Astrocyte (in vitro differentiated cells and primary cell): ENCODE measurements at places on chromosomes 11 and 22. TPM values are rescaled to one million over a fixed set of nuclear protein-coding genes. Genes with fewer than 3 reads are reported as not detected.

Gene PLET1
- not detected in 2 replicates for total RNA-seq

Gene TRIM49
- 0.24 and 0.32 TPM in 2 replicates for total RNA-seq

GRCh38 chr11:7500251-7500650, 13.5 kb upstream of the PPFIBP2 start:
- no peak for DNase-seq

DNA sequence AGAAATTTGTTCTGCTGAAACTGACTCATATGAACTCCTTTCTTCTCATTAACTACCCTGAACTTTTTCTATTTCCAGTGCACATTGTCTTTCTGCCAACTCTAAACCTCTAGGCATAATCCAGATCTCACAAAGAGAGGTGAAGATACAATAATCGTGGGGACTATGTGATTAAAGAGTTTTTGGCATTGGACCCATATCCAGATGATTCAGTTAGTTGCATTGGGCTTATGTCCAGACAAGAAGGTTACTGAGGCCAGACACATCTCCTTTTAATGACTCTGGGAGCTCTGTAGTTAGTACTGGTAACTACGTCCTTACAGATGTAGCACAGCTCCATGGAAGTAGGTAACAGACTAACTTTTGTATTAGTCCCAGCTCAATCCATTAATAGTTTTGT, 273.0 kb downstream of the CASP12 start:
- peak; percentile 66 for DNase-seq

Gene NAA40
- 21.2 and 23.2 TPM in 2 replicates for total RNA-seq

GRCh38 chr11:130740819-130741218, 175.5 kb downstream of the SNX19 start:
- peak; percentile 41 for DNase-seq

DNA sequence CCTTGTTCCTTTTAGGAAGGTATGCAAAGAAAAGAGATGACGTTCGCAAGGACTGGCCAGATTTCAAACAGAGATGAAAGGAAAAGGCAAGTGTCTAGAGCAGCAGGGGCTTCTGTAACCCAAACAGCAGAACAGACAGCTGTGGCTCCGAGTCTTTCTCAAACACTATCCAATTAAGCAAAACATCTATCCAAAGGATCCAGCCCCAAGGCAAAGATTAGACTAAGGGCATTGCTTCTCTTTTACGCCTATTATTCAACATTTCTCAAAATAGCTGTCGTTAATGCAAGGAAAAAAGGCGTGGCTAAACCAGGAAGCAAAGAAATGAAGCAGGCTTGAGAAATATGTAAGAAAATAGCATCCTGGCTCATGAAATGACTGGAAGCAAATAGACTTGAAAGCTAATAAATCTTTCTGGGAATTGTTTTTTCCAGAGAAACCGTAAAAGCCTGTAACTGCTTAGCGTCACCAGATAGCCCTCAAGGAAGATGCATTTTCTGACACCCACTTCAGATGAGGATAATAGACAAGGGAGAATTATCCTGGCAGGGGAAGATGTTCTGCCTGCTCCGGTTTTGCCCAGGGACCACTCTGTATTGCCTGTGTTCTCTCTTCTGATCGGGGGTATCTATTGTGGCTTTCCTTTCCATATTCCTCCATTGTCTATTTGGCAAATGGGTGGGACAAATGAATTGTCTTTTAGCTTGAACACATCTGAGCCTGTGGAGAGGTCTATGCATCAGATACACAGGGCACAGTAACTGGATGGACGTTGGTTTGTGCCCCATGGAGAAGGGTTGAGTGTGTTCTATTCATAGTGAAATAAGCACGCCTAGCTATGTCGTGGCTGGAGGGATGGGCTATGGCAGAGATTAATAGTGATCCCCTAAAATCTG, 20.2 kb downstream of the C11orf96 start:
- DNase-seq = no peak

GRCh38 chr11:62444835-62445234, 26.0 kb downstream of the SCGB1A1 start:
- DNase-seq = no peak

Gene OR8I2
- not detected in 2 replicates for total RNA-seq

DNA sequence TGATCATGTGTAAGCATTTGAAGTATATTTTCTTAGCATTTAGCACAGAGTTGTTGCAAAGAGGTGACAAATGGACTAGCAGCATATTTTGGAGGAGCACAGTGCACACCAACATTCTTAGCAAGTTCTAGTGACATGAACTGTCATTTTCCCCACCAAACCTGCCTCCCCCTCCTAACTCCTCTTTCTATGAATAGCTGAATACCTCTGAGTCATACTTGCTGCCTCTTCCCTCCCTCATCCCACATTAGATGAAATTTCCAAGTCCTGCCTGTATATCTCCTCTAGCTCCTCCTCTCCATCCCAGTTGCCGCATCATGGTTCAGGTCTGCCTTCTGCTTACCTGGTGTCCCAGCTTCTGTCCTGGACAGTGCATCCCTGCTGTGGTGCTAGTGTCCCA, 7.2 kb downstream of the OSBP2 start:
- DNase-seq = peak; percentile 45

- peak; percentile 66 for DNase-seq
Observed at GRCh38 chr11:127521413-127521812, 520.8 kb upstream of the KIRREL3 start.

GRCh38 chr22:36979016-36979910, 40.0 kb downstream of the TST start:
- DNase-seq = no peak

GRCh38 chr11:101470419-101470818, 113.4 kb downstream of the TRPC6 start:
- no peak for DNase-seq

DNA sequence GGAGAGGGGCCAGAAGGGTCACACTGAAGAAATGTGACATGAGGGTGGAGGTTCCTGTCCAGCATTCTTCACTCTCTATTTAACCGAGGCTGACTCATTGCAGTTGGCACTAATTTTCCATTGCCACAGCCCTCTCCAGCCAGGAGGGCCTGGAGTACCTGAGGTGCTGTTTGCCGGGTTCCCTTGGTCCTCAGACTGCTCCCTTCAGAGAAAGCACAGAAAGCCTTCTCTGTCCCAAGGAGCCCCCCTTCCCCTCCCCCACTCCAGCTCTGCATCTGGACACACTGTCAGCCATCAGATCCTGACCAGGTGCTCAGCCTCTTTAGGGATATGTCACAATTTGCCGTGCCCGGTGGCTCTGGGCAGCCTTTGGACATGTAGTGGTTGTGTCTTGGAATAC, 3.2 kb upstream of the C11orf91 start:
- peak; percentile 41 for DNase-seq

Gene HEPACAM
- 0.19 TPM in 1 of 2 replicates, not detected in the other for total RNA-seq

Gene PHETA2
- total RNA-seq = 0.12 and 0.18 TPM in 2 replicates

- no peak for DNase-seq
Observed at GRCh38 chr22:29310065-29310862, 3.8 kb downstream of the GAS2L1 start.

DNA sequence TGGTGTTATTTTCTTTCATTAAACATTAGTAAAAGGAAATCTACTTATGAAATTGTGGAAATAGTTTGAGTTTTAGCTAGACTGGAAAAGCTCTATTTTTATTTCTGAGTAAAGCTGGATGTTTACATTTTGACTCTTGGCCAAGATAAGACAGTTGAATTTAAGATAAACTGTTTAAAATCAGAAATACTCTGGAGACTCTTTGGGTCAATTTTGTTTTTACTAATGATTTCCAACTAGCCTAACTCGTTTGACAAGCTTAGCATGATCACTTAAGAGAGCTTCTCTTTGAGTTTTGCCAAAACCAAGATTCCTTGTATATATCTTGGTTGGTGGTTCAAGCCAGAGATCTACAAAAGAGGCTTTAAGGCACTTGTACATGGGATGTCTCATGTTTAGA, 724.8 kb upstream of the LUZP2 start:
- DNase-seq = no peak

- no peak for DNase-seq
Observed at GRCh38 chr22:23622634-23623033, 9.5 kb downstream of the DRICH1 start.

- no peak for DNase-seq
Observed at GRCh38 chr22:24323695-24324094, 53.1 kb downstream of the SPECC1L start.

GRCh38 chr22:38304526-38304925, 12.7 kb downstream of the CSNK1E start:
- DNase-seq = no peak

DNA sequence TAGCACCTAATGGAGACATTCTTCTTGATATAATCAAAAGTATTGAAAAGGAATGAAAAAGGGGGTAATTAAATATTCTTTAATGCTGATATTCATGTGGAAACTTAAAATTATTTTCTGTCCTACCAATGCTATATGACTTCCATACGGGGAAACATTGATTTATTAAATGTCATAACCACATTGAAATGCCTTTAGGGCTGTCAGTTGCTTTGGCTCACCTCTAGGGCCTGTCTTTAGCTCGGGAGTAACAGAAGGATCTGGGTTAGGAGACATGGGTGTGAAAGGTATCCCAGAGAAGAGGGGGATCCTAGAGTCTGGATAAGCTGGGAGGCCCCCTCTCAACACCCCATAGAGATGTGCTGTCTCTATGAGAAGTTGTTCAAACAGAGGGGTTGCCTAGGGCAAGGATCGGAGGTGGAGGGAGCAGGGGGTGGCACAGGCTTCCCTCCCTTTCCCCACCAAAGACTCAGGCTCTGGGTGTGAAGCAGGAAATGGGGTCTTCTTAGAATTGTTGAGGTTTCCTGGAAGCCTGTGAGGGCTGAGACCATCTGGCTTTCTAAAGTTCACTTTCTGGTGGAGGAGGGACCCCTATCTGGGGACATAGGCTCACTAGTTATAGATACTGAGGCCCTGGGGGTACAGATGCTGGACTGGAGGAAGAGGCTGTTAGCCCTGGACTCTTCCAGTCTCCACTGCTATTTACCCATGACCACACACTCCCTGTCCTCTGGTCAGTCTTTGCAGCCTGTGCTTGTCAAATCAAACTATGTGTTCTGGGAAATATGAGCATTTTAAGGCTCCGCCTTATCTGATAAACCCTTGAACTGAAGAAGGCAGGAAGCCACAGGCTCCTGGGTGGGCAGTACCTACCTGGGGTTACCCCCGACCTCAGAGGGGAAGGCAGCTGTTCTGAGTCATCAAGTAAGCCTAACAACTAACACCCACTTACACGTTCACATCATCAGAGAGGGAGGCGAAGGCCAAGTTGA, 55.8 kb upstream of the RRAS2 start:
- peak; percentile 55 for DNase-seq

Gene SYT7
- total RNA-seq = 3.7 and 3.8 TPM in 2 replicates

- DNase-seq = no peak
Observed at GRCh38 chr11:61163714-61164605, 2.7 kb upstream of the VPS37C start.

- DNase-seq = peak; percentile 81
Observed at GRCh38 chr11:66172146-66172545, 96.3 kb upstream of the RAB1B start.

GRCh38 chr11:96328395-96329010, 14.5 kb downstream of the MAML2 start:
- no peak for DNase-seq

DNA sequence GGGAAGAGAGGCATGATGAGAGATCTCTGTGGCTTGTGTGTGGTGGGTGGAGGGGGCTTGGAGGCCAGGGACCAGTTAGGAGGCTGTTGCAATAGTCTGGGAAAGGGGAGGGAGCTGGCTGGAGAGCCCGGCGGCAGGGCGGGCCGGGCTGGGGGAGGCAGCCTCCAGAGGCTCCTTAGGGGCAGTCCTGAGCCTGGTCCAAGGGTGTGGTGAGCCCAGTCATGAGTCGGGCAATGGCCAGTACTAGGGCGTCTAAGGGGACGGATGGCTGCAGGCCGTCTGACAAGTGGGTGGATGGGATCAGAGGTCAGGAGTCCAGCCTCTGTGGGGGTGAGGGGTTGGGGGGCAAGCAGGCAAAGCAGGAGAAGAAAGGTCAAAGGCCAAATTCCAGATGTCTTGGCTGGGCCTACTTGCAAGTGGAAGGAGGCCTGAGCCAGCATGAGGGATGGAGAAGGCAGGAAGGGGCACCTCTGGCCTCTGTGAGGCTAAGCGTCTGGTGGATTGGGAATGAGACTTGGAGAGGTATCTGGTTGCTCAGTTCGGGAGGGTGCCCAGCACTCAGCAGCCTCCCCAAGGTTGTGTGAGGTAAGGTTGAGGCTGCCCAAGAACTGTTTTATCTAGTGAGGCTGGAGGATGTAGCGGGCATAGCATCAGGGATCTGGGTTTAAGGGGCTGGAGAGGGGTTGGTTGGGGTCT, 6.0 kb upstream of the CD248 start:
- no peak for DNase-seq

DNA sequence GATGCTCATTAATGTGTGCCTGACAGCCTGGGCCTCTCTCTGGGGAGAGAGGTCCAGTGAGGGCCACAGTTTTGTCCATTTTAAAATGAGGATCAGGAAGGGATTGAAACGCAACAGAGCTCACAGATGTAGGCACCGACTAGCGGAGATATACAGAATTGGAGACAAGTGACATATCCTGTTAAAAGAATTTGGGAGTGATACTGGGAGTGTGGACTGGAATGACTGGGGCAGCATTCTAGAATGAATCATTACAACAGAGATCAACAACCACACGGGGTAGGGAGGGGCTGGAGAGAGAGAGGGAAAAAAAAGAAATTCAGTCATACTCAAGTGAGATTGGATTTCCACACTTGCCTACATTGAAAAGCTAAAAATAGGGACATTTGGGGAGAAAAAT, 2.5 kb upstream of the NCAM1 start:
- DNase-seq = peak; percentile 41

DNA sequence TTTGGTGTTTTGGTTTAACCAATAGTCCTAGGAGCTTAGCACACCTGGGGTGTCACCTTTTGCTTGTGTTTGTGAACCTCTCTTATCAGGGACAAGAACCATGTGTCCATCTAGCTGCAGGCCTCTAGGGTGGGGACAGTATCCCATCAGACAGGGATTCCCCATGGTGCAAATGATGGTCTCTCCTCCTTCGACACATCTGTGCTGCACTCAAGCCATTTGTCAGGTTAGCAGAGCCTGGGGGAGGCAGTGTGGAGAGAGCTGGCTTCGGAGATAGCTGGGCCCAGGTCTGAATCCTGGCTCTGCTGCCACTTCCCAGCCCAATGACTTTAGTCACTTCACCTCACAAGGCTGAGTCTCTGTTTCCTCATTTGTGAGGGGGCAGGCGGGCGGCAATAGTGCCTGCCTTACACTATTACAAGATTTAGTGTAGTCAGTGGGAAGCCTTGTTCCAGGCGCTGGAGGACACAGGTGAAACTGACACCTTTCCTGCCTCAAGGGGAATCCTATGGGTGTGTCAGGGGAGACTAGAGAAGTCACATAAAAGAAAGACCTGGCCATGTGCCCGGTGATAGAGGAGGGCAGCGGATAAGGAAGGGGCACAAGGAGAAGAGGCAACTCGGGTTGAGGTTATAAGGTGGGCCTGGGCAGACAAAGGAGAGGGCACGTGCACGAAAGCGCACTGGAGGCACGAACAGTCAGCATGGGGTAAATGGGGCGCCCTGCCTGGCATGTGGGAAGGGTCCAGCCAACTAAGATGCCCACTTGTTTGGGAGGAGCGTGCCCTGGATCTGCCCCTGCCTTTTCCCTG, 12.6 kb downstream of the KLHL35 start:
- no peak for DNase-seq

Gene TRIM29
- total RNA-seq = 0.55 and 1.1 TPM in 2 replicates
